ENCODE measurements at places on chromosomes 2 and 18.

DNA sequence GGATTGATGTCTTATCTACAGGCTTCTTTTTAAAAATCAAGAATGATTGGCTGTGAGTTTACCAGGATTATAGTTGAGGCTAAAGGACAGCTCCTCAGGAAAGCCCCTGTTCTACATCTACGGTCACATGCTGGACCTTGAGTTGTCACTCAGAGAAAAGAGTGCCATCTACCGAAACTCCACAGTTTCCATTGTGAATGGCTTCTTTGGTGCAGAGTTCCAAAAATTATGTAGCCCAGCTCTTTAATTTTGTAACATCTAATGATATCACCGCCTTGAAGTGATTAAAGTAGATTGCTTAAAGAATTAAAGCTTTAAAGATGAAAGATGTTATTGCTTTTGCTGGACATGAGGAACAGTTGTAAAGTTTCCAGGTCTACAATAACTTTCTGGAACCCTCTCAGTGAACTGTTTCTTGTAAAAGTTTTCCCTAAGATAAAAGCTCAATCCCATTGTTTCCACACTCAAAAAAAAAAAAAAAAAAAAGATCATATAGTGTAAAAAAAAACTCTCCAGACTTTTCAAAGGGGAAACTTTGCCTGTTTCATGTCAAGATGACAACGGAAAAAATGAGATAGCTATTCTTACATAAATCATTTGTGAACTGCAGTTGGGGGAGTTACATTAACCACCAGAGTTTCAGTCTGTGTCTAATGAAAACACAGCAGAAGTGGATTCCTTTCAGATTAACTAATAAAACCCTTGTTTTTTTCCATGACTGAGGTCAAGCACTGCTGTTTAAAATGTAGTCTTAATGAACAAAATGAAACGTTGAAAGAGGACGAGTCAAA, 4.3 kb downstream of the COL3A1 start:
- no peak for DNase-seq

DNA sequence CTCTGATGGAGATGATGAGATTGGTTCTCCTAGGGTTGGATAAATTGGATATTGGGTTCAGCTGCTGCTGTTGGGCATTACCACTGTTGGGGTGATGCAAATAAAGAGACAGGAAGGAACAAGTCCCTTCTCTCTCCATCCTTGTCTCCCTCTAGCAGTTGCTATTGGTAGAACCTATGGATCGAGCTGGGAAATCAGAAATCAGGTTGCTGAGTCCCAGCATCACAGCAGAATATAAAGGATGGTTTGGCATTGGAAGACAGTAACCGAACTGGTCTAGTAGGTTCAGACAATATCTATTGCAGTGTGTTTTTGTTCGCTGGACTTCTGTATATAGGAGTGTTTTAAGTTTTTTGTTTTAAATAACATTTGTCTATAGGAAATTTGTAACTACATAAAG, 8.1 kb downstream of the WDR43 start:
- no peak for DNase-seq

- no peak for DNase-seq
These were observed 355.2 kb upstream of the UBE2E3 start for GRCh38 chr2:180625006-180625844.

DNA sequence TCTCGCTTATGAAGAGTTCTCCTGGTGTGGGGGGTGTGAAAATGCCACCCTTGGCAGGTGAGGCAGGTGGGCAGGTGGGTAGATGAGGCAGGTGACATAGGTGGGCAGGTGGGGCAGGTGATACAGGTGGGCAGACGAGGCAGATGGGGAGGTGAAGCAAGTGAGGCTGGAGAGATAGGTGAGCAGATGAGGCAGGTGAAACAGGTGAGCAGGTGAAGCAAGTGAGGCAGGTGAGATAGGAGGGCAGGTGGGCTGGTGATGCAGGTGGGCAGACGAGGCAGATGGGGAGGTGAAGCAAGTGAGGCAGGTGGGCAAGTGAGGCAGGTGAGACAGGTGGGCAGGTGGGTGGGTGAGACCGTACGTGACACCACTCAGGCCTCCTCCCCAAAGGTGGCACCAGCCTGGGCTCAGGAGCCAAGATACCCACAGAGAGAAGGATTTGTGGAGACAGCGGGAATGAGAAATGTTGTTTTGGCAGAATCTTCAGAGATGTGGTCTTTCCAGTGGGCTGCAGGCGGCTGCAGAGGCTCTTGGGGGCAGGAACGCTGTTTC, 232.3 kb upstream of the MYT1L start:
- DNase-seq, result no peak

DNA sequence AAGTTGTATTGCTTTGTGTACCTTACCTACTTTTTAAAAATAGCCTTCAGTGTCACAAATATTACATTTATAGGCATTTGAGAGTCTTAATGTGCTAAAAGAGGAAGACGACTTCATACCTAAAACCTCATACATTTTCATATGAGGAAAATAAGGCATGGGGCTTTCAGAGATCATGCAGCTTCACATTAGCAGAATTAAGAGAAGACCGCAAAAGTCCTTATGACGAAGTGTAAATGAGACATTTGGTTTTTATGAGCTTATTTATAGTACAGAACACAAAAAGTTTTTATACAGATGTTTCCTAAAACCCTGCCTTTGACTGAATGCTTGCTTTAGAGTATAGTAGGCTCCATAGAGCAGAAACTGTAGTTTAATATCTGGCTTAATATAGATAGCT, 10.1 kb upstream of the CCDC138 start:
- no peak for DNase-seq

DNA sequence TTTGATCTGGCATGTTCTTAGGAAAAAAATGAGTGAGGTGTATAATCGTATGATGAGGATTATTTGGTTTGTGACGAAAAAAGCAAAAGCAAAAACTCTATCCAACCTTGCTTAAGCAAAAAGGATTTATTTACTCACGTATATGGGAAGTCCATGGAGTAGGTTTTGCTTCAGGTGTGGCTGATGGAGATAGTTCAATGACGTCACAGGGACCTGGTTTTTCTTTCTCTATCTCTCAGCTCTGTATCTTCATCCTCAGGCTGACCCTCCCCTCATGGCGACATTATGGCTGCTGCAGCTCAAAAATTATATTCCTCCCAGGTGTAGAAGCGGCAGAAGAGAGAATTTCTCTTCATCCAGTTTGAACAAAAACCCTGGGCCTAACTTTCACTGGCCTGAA, 8.9 kb downstream of the TMSB10 start:
- DNase-seq, result no peak

DNA sequence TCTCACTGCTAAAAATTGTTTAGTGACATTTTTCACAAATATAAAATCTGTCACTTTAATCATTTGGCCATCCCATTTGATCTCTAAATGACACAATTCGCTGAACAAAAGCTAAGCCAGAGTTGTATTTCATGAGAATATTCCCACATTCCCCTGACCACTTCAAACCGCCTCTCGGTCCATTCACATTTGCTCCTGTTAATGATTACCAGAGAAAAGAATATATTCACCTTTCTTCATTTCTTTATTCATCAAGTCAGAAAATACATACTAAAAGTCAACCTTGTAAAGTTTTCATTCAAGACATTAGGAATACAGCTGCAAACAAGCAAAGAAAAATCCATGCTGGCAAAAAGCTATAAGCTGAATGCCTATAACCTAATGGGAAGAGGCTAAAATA, 225.5 kb downstream of the DOK6 start:
- DNase-seq, result no peak

DNA sequence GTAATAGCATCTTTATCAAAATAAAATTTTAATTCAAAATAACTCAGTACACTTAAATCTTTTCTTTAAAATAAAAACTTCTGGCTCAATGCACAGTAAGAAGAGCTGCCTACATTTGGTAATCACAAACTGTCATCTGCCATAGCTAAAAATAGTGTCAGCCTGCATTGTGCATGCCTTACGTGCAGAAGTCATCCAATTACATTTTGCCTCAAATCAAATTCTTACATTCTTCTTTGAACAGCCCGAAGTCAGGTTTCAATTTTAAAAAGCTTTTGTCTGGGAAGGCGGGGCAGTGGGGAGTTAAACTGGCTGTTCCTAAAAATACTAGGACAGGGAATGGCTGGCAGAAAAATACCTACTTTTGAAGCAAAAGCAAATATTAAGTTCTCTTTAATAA, 51.1 kb downstream of the RTN4 start:
- DNase-seq, result peak; percentile 23

DNA sequence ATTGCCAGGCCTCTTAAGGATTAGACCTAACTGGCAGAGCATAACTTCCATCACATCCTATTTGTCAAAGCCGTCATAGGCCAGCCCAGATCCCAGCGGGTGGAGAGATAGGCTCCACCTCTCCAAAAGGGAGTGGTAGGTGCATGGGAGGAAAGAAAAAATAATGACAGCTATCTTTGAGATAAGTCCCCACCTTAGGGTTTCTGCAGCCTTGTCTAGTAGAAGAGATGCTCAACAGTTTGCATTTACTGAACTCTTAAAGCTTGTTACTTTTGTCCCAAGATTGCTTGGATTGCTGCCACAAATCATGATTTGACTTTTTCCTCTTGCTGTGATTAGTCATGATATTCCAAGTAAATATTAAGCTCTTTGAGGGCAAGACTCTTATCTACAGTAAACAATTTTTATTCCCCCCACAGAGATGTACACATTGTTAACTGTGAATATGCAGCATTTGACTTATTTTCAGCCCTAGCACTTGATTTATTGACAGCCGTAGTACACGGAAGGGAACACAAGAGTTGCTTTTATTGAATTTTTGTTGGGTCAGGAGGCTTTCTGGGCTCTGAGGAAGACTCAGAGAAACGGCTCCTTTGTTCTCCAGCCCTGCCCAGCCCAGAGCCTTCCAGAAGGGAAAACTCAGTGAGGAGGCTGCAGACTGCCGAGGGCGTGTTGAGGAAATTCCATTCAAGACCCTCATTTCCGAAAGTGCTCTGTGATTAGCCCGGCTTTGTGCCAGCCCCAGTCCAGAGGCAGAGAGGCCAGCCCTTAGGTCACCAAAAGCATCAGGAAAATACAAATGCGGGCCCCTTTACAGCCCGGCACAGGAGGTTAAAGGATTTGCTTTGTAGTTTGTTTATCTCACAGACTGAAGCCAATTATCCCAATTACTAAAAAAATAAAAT, 75.5 kb upstream of the ZNF532 start:
- DNase-seq, result no peak

GRCh38 chr18:45312555-45313126, 302.6 kb upstream of the SLC14A2 start:
- no peak for DNase-seq

DNA sequence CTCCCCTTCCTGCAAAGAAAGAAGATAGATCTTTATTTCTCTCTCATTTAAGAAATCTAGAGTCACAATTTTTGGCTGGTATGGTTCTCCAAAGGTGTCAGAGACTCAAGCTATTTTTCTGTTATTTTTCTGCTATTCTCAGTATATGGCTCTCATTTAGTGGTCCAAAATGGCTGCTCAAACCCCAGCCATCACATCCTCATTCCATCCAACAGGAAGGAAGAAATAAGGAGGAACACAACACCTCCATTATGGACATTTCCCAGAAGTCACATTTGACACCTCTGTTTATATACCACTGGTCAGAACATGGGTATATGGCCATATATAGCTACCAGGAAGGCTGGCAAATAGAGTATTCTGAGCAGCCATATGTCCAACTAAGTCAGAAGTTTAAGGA, 7.4 kb upstream of the DDX1 start:
- DNase-seq, result no peak

GRCh38 chr2:200668478-200668877, 82.7 kb downstream of the AOX1 start:
- no peak for DNase-seq

DNA sequence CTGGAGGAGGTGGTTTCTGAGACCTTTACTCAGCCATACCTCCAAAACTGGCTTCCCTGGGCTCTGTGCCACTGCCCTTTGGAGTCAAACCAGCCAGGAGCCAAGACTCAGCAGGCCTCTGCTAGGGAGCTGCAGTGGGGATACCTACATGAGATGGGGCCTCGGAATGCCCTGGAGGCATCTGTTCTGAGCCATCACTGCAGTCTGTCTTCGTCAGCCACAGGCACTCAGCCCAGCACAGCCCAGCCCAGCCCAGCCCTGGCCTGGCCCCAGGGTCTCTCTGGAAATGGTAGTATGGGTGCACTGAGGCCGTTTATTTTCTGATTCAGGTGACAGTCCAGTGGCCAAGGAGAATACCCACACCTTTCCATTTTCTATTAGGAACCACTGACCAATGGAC, 209.8 kb downstream of the CELF4 start:
- no peak for DNase-seq

DNA sequence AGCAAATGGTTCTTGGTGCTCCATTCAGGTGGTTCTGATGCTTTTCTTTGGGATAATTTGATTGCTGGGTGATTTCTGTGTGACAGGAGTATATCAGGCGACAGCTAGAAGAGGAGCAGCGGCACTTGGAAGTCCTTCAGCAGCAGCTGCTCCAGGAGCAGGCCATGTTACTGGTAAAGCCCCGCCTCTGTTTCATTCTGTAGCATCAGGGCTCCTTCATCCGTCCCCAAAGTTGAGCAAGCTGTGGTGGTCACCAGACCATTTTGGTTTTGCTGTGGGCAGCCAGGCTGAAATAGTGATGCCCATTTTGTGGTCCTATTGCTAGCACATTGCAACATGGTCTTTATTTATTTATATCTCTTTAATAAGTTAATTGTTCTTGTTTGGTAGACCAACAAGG, 132.8 kb upstream of the IL1R2 start:
- no peak for DNase-seq

GRCh38 chr2:98608962-98609604, 694 bp downstream of the UNC50 start:
- DNase-seq, result no peak

GRCh38 chr2:69493268-69493667, 56.0 kb upstream of the NFU1 start:
- DNase-seq, result no peak

GRCh38 chr2:23436346-23437098, 51.5 kb downstream of the KLHL29 start:
- DNase-seq, result no peak

DNA sequence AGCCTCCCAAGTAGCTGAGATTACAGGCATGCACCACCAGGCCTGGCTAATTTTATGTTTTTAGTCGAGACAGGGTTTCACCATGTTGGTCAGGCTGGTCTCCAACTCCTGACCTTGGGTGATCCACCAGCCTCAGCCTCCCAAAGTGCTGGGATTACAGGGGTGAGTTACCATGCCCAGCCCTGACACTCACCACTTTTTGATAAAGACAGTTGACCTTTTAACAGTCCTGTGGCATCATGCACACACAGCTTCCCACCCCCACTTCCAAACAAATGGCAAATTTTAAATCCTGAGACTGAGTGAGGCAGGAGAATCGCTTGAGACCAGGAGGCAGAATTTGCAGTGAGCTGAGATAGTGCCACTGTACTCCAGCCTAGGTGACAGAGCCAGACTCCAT, 6.2 kb upstream of the DNAJB2 start:
- DNase-seq, result no peak

DNA sequence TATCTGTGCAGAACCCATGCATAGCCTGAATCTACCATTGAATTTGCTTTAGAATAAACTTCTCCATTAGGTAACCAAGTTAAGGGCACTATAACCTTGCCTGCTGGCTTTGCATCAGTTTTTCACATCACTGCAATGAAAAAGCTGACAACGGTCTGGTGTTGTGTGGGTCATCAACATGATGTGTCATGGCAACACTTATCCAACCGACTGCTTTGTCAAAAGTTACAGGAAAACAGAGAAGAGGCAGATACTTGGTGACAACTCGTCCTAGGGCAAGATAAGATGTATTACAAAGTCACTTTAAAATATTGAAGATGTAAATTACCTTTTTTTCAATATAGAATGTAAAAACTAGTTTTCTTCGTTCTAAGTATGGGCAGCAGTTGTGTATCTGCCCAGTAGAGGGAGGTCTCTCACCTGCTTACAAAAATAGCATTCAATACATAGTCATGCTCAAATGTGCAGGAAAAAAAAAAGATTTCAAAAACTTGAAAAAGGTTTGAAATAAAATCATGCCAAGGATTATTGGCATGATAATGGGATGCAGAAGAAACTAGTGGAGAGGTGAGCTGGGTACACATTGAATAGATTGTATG, 96.3 kb downstream of the EVA1A start:
- DNase-seq, result no peak
